Ecto neural progenitor cell (in vitro differentiated cells): ENCODE measurements at places on chromosomes 11 and 22.

- peak; percentile 75 for DNase-seq
These were observed 1.0 kb downstream of the KIAA1671 start for GRCh38 chr22:24953384-24954113.

DNA sequence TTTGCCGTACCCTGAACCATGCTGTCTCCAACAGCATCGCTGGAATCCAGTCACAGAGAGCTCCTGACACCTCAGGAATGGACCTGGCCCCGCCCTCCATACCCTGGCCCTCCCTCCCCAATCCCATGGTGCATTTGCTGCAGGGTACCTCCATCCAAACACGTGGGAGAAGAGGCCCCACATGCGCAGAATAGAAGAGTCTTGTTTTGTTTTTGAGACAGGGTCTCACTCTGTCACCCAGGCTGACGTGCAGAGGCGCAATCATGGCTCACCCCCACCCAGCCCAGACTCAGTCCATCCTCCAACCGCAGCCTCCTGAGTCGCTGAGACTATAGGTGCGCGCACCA, 2.3 kb upstream of the PNPLA2 start:
- no peak for DNase-seq

GRCh38 chr11:93560199-93560932, 17.2 kb upstream of the SMCO4 start:
- DNase-seq, result no peak

- peak; percentile 32 for DNase-seq
These were observed 7.1 kb downstream of the INPPL1 start for GRCh38 chr11:72231396-72232259.

DNA sequence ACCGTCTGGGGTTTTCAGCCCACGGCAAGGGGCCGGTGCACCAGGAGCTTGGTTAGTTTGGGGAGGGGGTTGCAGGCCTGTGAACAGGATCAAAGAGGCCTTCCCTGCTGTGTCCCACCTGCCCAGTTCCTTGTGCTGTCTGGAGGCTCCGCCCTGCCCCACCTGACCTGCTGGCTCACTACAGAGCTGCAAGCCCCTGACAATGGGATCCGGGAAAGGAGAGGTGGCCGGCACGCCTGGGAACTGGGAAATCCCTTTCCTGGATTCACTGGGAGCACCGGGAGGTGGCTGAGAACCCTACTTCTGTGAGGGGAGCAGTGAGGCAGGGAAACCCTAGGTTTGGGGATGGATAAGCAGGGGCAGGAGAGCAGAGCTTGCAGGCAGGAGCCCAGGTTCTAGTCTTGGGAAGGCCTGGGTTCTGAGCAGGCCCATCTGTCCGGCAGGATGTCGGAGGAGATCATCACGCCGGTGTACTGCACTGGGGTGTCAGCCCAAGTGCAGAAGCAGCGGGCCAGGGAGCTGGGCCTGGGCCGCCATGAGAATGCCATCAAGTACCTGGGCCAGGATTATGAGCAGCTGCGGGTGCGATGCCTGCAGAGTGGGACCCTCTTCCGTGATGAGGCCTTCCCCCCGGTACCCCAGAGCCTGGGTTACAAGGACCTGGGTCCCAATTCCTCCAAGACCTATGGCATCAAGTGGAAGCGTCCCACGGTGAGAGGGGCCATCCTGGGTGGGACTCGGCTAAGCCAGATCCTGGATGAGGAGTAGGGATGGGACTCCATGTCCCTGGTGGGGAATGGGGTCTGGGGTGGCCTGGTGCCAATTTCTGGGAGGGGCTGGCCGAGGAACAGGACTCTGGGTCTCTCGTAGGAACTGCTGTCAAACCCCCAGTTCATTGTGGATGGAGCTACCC, 786 bp downstream of the CAPN1 start:
- DNase-seq, result no peak

DNA sequence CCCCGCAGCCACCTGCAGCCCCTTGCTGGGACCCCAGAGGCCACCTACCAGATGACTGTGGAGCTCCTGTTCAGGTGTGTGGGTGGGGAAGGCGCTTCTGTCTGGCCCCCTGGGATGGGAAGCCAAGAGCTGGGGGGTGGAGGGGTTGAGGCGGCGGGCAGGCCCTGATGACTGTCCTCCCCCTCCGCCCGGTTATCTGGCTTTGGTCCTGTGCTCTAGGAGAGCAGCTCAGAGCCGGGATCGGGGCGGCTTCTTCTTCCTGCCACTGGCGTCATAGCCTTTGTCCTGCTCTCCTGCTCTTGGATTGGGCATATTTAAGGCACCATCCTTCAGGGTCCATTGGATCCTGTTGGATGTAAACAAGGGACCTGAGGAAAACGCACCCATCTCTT, 38.4 kb downstream of the TPCN2 start:
- DNase-seq, result no peak
